ENCODE measurements at places on chromosomes 1 and 21. TPM values are rescaled to one million over a fixed set of nuclear protein-coding genes. Genes with fewer than 3 reads are reported as not detected.

NUF2 gene
- 28.5 TPM for total RNA-seq

- DNase-seq, result peak; percentile 99
- peaks cover 23% of the 10 kb centered on the region for H3K4me1 ChIP-seq
- peaks cover 18% of the 10 kb centered on the region for H3K36me3 ChIP-seq
Measured at GRCh38 chr1:27556781-27557595, 47.0 kb downstream of the AHDC1 start.

PCSK9 gene
- total RNA-seq, result 26.1 TPM

GJA9 gene
- not detected for total RNA-seq

ZFYVE9 gene
- 30.6 TPM for total RNA-seq

DNA sequence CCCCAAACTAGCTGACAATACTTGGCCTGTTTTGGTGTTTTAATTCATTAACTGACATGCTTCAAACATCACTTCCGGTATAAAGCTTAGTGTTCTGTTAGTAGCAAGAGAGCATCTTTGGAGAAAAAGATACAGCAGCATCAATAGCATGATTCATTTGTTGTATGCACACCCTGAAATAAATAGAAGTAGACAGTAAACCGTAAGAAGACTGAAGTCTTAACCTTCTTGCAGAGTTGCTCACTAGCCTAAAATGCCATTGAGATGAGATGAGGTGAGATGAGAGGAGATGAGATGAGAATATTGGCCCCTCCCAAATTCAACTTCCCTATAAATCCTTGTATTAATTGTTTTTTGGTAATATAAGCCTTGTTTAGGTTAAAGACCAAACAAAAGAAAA lies 108.8 kb downstream of the TNFSF18 start:
- no peaks in the 10 kb centered on the region for H3K27me3 ChIP-seq
- no peaks in the 10 kb centered on the region for H3K36me3 ChIP-seq
- H3K4me1 ChIP-seq, result no peaks in the 10 kb centered on the region
- no peak overlapping the region for H3K4me3 ChIP-seq
- DNase-seq, result no peak

CTXND2 gene
- not detected for total RNA-seq

CDK18 gene
- total RNA-seq, result 58.1 TPM

GRCh38 chr1:41072051-41072450 lies 50.5 kb upstream of the SLFNL1 start:
- no peaks in the 10 kb centered on the region for H3K4me1 ChIP-seq
- H3K27me3 ChIP-seq, result no peaks in the 10 kb centered on the region
- no peak overlapping the region for H3K27ac ChIP-seq
- DNase-seq, result no peak

GRCh38 chr1:8706291-8706690 lies 111.1 kb downstream of the RERE start:
- DNase-seq, result no peak
- H3K27ac ChIP-seq, result peak overlapping the region; percentile 90
- no peak overlapping the region for H3K4me3 ChIP-seq
- H3K4me1 ChIP-seq, result peaks cover 19% of the 10 kb centered on the region
- no peaks in the 10 kb centered on the region for H3K27me3 ChIP-seq

DNA sequence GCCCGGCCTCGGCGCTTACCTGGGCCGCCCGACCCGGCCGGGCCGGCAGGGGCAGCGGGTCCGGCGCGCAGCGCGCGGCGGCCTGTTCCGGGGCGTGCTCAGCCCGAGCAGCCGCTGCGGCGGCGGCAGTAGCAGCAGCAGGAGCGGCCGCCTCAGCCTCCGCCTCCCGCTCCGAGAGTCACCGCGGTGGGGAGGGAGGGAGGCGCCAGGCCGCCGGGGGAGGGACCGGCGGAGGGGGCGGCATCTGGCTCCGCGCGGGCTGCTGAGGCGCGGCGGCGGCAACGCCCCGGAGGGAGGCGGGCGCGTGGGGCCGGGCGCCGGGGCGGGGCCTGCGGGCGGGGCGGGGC lies at the start of gene CTNNBIP1:
CTNNBIP1 (minus strand) TSS at position 194 of the 347 bp plus-strand sequence. CDS start 38,205 bp downstream, outside the sequence.
- no peak for DNase-seq
- H3K27ac ChIP-seq, result peak within 1 kb of the TSS; percentile 48
- no peaks in the 10 kb centered on the region for H3K36me3 ChIP-seq

DNA sequence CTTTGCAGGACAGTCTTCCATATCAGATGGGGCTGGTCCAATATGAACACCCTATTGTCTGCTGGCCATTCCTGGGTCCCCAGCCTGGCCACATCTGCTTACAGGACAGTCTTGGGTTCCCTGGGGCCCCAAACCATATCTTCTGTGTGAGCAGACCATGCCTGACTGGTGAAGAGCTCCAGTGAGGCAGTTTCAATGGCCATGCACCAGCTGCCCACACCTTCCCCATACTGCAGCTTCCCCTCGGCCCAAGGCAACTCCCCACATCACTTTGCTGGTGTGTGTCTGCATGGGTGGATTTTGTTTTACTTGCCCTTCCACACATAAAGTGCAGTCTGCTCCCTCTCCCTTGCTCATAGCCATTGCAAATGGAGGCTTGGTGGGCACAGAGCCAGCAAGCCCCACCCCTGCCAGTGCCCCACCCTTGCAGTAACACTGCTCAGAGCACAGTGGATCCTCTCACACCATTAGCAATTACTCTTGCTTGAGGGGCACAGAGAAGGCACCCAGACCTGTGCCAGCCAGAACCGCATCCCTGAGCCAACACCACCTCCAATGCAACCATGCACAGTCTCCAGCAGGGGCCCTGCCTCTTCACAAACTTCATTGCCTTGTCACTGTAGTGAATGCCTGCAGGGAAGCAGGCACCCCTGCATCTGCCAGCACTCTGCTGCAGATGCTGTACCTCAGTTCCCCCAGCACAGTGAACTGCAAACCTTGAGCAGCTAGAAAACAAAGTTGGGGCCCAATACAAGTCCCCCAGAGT lies 474.5 kb upstream of the BEND5 start:
- H3K27ac ChIP-seq, result no peak overlapping the region
- H3K4me1 ChIP-seq, result no peaks in the 10 kb centered on the region
- H3K27me3 ChIP-seq, result no peaks in the 10 kb centered on the region
- DNase-seq, result peak; percentile 59
- no peak overlapping the region for H3K4me3 ChIP-seq

GRCh38 chr1:158022554-158023312 lies 29.3 kb downstream of the KIRREL1 start:
- no peak for DNase-seq
- no peak overlapping the region for H3K27ac ChIP-seq
- no peaks in the 10 kb centered on the region for H3K27me3 ChIP-seq
- H3K4me1 ChIP-seq, result peaks cover 14% of the 10 kb centered on the region

- no peaks in the 10 kb centered on the region for H3K36me3 ChIP-seq
- no peaks in the 10 kb centered on the region for H3K4me1 ChIP-seq
- no peak overlapping the region for H3K27ac ChIP-seq
- H3K4me3 ChIP-seq, result no peak overlapping the region
Measured at GRCh38 chr1:74341702-74342339, 106.6 kb downstream of the TNNI3K start.

LRRC53 gene
- not detected for total RNA-seq

DNA sequence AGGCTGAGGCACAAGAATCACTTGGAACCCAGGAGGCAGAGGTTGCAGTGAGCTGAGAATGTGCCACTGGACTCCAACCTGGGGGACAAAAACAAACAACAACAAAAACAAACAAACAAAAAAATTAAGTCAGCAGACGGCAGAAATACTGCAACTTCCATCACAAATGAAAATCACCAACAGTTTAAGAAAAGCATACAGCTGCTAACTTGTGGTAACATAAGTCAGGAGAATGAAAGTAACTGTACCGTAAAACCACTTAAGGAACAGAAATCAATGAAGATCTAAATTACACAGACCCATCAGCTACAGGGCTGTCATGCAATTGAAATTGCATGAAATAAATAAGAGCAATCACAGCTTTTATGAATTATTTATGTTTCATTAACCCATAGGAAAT lies 25.0 kb downstream of the MCOLN2 start:
- H3K27me3 ChIP-seq, result no peaks in the 10 kb centered on the region
- H3K36me3 ChIP-seq, result no peaks in the 10 kb centered on the region
- no peak for DNase-seq

COP1 gene
- 71.1 TPM for total RNA-seq

FABP3 gene
- 3.3 TPM for total RNA-seq

- peaks cover 9% of the 10 kb centered on the region for H3K4me1 ChIP-seq
- H3K36me3 ChIP-seq, result peaks cover 28% of the 10 kb centered on the region
- no peaks in the 10 kb centered on the region for H3K27me3 ChIP-seq
- H3K27ac ChIP-seq, result peak within 1 kb of the TSS; percentile 92
- H3K4me3 ChIP-seq, result peak within 1 kb of the TSS; percentile 89
- DNase-seq, result peak; percentile 90
Measured at GRCh38 chr1:35557118-35557610, at the start of gene KIAA0319L. Gene KIAA0319L (minus strand): TSS chr1:35557403. CDS start chr1:35554491, 2,912 bp downstream.

GRCh38 chr1:32180186-32181060 lies 948 bp downstream of the TXLNA start:
- H3K4me3 ChIP-seq, result peak overlapping the region; percentile 94
- no peaks in the 10 kb centered on the region for H3K27me3 ChIP-seq
- H3K27ac ChIP-seq, result peak overlapping the region; percentile 93
- peak; percentile 81 for DNase-seq
- H3K36me3 ChIP-seq, result peaks cover 47% of the 10 kb centered on the region

MAN1C1 gene
- 2.7 TPM for total RNA-seq

TTC24 gene
- not detected for total RNA-seq

GRCh38 chr1:2278591-2279209 lies 50.6 kb downstream of the SKI start:
- no peak for DNase-seq
- no peak overlapping the region for H3K4me3 ChIP-seq
- H3K27me3 ChIP-seq, result no peaks in the 10 kb centered on the region
- H3K4me1 ChIP-seq, result peaks cover 15% of the 10 kb centered on the region
- peak overlapping the region; percentile 70 for H3K27ac ChIP-seq

GRCh38 chr21:36403713-36404112 lies 18.5 kb downstream of the CHAF1B start:
- no peak overlapping the region for H3K4me3 ChIP-seq
- H3K27me3 ChIP-seq, result no peaks in the 10 kb centered on the region
- no peaks in the 10 kb centered on the region for H3K4me1 ChIP-seq
- peaks cover 53% of the 10 kb centered on the region for H3K36me3 ChIP-seq

- H3K4me3 ChIP-seq, result no peak overlapping the region
- H3K27me3 ChIP-seq, result no peaks in the 10 kb centered on the region
- peaks cover 16% of the 10 kb centered on the region for H3K4me1 ChIP-seq
- no peaks in the 10 kb centered on the region for H3K36me3 ChIP-seq
- H3K27ac ChIP-seq, result no peak overlapping the region
Measured at GRCh38 chr1:204627436-204627835, 58.1 kb downstream of the LRRN2 start.

GRCh38 chr21:37548521-37548981 lies 182.0 kb downstream of the DYRK1A start:
- no peaks in the 10 kb centered on the region for H3K36me3 ChIP-seq
- H3K4me1 ChIP-seq, result no peaks in the 10 kb centered on the region
- H3K4me3 ChIP-seq, result no peak overlapping the region
- H3K27ac ChIP-seq, result no peak overlapping the region
- peak; percentile 24 for DNase-seq
- H3K27me3 ChIP-seq, result no peaks in the 10 kb centered on the region

DNA sequence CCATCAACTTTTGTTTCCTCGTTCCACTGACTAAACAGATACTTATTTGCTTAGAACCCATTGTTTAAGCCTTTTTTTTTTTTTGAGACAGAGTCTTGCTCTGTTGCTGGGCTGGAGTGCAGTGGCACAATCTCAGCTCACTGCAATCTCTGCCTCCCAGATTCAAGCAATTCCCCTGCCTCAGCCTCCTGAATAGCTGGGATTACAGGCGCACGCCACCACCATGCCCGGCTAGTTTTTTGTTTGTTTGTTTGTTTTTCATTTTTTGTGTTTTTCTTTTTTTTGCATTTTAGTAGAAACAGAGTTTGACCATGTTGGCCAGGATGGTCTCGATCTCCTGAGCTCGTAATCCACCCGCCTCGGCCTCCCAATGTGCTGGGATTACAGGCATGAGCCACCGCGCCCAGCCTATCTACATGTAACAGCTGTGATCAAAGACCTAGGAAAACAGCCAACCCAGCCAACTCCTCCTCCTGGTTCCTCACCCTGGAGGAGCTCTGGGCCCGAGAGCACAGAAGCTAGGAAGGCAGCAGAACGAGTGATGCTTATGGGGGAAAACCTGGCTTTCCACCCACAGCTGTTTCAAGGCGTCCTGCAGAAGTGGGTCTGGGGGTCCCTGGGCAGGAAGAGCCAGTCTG lies 32.9 kb downstream of the KCNN3 start:
- no peaks in the 10 kb centered on the region for H3K27me3 ChIP-seq
- H3K4me3 ChIP-seq, result no peak overlapping the region
- DNase-seq, result no peak

CD247 gene
- 0.55 TPM for total RNA-seq

ANGPTL3 gene
- total RNA-seq, result not detected

FCER1G gene
- total RNA-seq, result 0.70 TPM

GRCh38 chr1:206708058-206708457 lies 23.4 kb downstream of the MAPKAPK2 start:
- H3K27ac ChIP-seq, result no peak overlapping the region
- H3K27me3 ChIP-seq, result no peaks in the 10 kb centered on the region
- peaks cover 30% of the 10 kb centered on the region for H3K4me1 ChIP-seq
- H3K4me3 ChIP-seq, result no peak overlapping the region
- no peaks in the 10 kb centered on the region for H3K36me3 ChIP-seq

GRCh38 chr1:167832693-167833092 lies 81.2 kb downstream of the ADCY10 start:
- H3K27ac ChIP-seq, result no peak overlapping the region
- H3K4me3 ChIP-seq, result no peak overlapping the region
- peaks cover 6% of the 10 kb centered on the region for H3K4me1 ChIP-seq
- H3K27me3 ChIP-seq, result no peaks in the 10 kb centered on the region
- no peaks in the 10 kb centered on the region for H3K36me3 ChIP-seq
- DNase-seq, result peak; percentile 74

GRCh38 chr1:198113342-198113750 lies 43.5 kb upstream of the NEK7 start:
- no peak overlapping the region for H3K27ac ChIP-seq
- H3K4me3 ChIP-seq, result no peak overlapping the region
- DNase-seq, result no peak
- no peaks in the 10 kb centered on the region for H3K36me3 ChIP-seq

FCGR3A gene
- total RNA-seq, result not detected

HES2 gene
- total RNA-seq, result 0.07 TPM

DNA sequence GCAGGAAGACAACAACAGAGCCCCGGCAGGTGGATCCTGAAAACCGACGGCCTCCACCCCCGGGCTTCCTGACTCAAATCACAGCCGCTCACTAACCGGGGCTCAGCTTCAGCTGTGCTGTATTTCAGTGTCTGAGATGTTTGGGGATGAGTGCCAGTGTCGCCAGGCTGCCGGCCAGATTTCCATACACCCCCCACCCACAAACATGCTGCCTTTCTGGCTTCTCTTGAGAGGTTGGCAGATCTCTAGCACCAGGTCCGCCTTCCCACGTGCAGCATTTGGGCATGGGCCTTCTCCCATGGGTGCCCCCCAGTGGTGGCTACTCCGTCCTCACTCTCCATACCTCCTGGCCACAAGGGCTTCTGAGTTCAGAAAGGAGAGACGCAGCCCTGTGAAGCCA lies 34.8 kb downstream of the KCNAB2 start:
- no peaks in the 10 kb centered on the region for H3K27me3 ChIP-seq
- H3K27ac ChIP-seq, result no peak overlapping the region
- DNase-seq, result peak; percentile 70

- H3K36me3 ChIP-seq, result no peaks in the 10 kb centered on the region
- no peak overlapping the region for H3K27ac ChIP-seq
- no peak for DNase-seq
- H3K4me3 ChIP-seq, result no peak overlapping the region
Measured at GRCh38 chr1:56824938-56825337, 5.7 kb upstream of the FYB2 start.

Data from endodermal cell (in vitro differentiated cells).